ENCODE measurements at places on chromosomes 3 and 15.

GRCh38 chr3:78183906-78184599 is 1144.2 kb downstream of the ROBO2 start:
- no peak for DNase-seq

GRCh38 chr3:72887343-72887704 is 522 bp upstream of the GXYLT2 start:
- no peak for DNase-seq

DNA sequence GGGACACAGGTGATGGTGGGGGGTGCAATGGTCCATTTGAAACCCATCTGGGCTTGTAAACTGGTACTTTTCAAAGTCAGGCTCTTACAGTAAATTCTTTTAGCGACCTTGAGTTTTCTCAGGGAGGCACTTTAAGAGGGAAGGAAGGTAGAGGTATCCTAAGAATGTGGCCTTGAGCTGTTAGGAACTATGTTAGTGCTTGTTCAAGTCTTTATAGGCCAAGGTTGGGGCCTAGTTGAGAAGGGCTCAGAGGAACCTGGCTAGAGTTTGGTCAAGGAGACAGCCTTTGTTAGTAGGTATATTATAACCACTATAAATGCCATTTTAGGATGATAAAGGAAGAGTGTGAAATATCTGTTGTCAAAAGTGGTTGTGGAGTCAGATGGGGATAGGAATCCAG is 9.2 kb upstream of the CCK start:
- DNase-seq, result no peak

- DNase-seq, result no peak
These were observed 230.1 kb downstream of the EBLN2 start for GRCh38 chr3:73291541-73291940.

DNA sequence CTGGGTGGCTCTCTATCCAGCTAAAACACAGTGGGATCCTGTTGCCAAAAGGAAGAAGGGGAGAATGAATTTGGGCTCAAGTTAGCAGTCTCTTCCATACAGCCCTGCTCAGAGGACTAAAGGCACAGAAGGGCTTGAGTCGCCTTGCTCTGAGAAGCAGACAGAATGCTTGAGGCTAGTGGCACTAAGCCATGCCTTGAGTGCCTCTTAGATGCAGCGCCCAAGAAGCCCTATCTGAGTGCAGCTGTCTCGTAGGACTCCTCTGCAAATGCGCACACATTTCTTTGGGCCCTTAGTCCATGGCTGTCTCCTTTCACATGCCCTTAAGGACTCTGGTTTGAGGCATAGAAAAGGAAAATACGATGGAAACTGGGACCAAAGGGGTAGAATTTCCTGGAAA is 211.3 kb upstream of the CHRM5 start:
- no peak for DNase-seq

DNA sequence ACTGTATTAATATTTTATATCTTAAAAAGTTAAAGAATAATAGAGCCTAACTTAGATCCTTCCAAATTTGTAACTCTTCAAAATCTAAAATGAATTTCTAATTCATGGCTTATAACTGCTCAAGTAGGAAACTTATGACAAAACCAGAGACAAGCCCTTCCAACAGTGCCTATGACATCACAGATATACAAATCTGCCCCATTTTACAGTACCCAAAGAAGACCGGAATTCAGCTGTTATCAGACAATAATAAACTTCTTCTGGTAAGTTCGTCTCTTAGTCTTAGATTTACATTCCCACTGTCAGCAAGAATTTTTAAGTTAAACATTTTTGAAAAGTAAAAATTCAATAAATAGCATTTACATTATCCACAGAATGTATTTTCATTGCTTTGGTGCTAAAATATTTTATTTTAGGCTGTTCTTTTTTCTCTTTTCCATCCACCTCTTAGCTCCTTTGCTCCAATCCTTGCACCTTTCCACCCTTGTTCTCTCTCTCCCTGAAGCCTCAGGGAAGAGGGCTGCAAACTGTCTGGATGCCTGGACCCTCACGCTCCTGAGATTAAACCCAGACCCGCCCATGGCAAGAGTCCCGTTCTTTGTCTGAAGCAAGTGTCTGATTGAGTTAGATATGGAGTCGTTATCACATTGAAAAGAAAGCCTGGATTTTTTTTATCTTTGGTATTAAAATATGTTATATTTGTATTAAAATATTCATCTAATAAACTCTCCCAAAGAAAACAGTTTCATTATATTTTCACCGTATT is 312.7 kb downstream of the ZBTB20 start:
- DNase-seq, result no peak

GRCh38 chr3:151275091-151275490 is 3.3 kb downstream of the P2RY14 start:
- DNase-seq, result no peak

- DNase-seq, result no peak
These were observed 742 bp downstream of the PLA2G4F start for GRCh38 chr15:42155546-42156242.

GRCh38 chr15:42577514-42578031 is 2.2 kb downstream of the STARD9 start:
- DNase-seq, result no peak

- DNase-seq, result no peak
These were observed 111.5 kb downstream of the GABRG3 start for GRCh38 chr15:27082526-27082925.

DNA sequence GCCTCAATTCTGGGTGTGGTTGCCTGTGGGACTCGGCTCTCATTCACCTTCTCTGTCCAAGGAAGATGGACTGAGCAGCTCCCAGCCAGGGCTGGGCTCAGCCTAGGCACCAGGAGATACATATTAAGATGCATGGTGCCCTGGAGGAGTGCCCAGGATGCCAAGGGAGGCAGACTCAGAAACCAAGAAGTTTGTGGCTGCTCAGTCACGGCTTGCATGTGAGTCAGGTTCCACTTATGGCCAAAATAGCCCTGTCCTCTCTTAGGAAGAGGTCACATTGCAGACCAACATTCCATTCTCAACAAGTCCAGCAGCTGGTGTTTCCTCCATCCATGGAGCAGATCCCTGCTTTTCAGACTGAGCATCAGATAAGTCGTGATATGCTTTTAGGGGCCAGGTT is 21.8 kb downstream of the CDCP1 start:
- DNase-seq, result no peak

- no peak for DNase-seq
These were observed 55.2 kb downstream of the CCDC66 start for GRCh38 chr3:56612146-56612545.

DNA sequence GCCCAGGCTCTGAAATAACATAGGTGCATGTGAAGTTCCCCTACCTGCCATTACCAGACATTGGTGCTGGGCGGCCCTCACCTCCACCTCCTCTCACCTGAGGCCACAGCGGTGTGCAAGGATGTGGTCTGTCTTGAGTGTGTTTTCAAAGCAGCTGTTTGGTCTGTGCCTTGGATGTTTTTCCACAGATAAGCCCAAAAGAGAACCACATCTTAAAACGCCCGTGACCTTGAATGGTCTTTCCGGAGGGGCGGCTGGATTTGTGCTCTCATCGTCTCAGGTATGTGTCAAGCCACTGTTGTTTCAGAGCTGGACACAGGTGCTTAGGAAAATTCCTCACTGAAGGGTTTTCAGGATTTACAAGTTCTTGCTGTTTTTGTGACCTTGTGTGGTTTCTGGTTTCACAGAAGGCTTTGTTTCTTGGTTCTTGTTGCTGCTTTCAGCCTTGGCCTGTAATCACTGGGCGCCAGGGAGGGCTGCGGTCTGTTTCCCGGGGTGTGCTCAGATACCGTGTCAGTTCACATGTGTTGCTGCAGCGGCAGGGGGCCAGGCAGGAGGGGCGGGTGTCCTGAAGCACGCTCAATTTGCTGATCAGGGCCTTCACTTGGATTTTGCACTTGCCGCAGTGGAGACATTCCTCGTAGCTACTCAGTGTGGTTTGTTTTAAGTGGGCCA is 128.4 kb downstream of the IGF1R start:
- peak; percentile 76 for DNase-seq

- no peak for DNase-seq
These were observed 151.4 kb downstream of the SCAPER start for GRCh38 chr15:76753771-76754170.

- no peak for DNase-seq
These were observed 87.5 kb upstream of the MME start for GRCh38 chr3:154992655-154993054.

DNA sequence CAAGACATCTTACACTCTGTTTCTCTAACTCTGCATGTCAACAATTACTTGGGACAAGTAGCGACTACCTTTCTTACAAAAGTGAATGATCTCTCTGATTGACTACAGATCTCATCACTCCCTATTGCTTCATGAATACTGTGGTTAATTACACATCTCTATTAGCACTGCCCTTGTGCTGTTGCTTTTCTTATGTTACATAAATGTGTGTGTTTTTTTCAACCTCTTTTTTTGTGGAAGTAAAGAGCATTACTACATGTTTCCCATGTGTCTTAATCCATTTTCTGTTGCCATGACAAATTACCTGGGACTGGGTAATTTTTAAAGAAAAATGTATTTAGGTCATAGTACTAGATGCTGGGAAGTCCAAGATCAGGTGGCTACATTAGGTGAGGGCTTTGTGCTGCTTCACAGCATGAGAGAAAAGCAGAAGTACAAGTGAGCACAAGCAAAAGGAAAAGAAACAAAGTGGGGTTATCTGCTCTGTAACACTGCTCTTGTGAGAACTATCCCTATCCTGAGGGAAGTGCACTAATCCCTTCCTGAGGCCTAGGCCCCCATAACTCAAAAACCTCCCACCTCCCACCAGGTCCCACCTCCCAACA is 298.2 kb upstream of the SATB1 start:
- DNase-seq, result no peak

- DNase-seq, result peak; percentile 41
These were observed 11.4 kb downstream of the C15orf40 start for GRCh38 chr15:82999905-83000671.

DNA sequence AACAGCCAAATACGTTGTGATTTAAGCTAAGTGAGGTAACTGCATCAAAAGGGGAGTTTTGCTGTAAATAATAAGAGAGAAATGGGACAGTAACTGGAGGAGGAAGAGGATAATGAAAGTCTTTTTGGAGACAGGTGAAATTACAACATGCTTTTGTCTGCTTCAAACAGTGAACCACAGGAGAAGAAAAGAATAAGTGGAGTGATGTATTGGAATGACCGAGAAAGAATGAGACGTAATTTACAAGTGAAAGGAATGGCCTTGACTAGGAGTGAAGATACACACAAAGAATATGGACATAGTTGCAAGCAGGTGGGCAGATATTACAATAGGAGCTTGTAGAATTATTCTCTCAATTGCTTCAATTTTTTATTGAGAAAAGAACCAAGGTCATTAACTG is 550.8 kb downstream of the DIPK2A start:
- DNase-seq, result no peak

DNA sequence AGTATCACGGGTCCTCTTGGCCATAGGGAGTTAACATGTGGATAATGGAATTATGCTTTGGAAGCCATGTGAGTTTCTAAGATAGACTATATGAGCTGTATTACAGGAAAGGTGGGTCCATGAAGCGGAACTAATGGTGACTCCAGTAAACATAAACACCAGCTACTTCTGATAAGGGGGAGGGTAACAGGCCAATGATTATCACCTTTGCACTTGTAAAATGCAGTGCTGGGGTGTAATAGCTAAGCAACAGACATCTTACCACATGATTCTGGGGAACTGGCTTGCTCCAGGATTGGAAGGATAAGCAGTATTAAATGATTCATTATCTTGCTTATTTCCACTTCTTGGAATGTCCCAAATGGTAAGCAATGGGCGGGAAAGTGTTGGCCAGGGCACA is 61.4 kb upstream of the CD47 start:
- DNase-seq, result no peak

DNA sequence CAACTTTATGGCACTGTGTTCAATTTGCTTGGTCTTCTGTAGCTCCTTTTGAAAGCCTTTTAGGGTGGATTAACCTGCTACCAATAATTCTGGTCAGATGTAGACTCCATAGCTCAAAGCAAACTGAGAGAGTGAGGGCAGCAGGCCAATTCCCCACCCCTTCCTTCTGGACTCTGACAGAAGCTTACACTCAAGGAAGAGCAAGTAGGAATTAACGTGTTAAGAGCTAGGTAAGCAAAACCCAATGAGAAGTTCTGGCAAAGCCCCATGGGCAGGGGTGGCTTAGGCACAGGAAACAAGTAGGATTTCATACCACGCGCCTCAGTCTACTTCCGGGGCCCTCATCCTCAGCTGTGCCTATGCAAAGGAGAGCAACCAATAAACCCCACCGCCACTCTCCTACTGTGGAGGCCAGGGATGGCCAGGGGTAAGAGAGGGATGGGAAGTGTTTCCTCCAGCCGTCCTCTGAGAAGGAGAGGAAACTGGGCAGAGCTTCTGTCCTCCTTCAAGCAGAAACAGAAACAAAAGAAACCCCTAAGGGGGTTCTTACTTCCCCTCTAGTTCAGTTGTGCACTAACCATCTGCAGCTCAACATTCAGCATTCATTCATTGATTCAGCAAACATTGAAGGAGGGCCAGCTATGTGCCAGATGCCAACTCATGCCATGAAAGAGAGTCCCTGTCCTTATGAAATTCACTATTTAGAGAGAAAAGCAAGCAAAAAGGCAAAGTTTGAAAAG is 12.6 kb downstream of the CCR5 start:
- DNase-seq, result no peak

DNA sequence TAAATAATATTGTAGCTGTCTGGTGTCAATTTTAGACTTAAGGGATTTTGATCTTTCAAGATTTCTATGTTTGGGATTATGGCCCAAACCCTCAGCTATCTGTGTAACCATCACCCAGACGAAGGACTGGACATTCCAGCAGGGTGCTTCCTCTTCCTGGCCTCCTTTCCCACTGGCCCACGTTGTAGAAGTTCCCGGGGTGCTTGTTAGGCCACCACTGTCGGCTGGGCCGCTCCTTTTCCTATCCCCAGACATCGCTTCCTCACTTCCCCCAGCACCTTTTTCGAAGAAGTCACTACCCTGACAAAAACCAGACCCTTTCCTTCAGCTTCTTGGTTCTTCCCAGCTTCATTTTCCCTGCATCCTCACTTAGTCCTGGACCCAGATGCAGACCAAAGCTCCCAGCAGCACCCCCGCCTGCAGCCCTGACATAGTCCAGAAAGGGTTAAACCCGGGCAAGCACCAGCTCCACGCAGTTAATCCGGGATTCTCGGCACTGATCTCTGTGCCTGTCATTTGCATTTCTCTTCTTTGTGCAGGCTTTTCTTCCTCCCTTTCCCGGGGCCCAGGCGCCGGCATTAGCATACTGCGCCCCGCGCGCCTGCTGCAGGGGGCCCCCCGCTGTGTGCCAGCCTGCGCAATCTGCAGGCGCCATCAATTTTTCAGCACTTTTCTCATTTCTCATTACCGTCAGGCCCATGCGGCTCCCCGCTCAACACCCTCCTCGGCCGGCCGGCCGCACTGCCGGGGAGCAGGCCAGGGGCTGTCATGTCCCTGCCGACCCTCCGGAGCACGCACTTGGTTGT is 90.6 kb downstream of the ZNF621 start:
- DNase-seq, result no peak
